Peyer's patch (tissue), 4 donors: ENCODE measurements at places on chromosomes 5 and 9. TPM values are rescaled to one million over a fixed set of nuclear protein-coding genes. Genes with fewer than 3 reads are reported as not detected.
A peak's percentile ranks its signal among the peaks of the same experiment; 100 is the strongest.

GRCh38 chr9:116589392-116590354 lies 97.4 kb upstream of the TRIM32 start:
- H3K4me3 ChIP-seq: no peak overlapping the region
- H3K4me1 ChIP-seq: no peaks in the 10 kb centered on the region
- H3K27me3 ChIP-seq: no peaks in the 10 kb centered on the region
- no peaks in the 10 kb centered on the region for H3K36me3 ChIP-seq

GRCh38 chr9:113543296-113543981 lies 79.9 kb downstream of the RGS3 start:
- no peaks in the 10 kb centered on the region for H3K4me1 ChIP-seq
- peak; percentile 36 for DNase-seq

The QRFP gene
- total RNA-seq: not detected

The SLC6A18 gene
- 0.53 TPM for total RNA-seq

DNA sequence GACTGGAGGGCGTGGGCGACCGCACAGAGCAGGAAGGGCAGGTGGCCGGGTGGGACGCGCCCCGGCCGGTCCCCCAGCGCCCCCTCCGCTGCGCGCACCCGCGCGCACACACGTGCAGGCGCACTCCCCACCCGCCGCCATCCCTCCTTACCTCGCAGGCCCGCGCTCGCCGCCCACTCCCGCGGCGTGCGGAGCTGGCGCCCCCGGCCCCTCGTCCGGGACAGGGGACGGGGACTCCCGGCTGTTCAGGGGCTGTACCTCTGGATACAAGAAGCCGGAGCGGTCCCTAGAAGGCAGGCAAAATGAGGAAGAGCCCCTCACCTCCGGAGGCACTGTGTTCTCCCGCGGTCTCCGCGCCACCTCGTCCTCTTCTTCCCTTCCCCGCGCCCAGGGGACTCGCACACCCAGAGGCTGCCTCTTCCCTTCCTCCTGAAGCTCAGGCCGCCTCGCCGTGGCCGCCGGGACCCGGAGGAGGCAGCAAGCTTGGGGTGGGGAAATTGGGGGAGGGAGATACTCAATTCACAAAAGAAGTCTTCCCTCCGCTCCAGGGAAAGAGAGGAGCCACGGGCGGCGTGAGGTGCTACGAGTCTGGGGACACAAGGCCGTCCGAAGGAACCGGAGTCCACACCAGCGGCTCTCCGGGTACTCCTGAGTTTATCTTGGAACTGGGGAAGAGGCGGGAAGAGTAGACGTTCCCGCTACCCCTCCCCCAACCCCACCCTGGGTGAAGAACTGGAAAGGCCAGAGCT lies 1.4 kb upstream of the GABRB2 start:
- peaks cover 22% of the 10 kb centered on the region for H3K27me3 ChIP-seq
- H3K36me3 ChIP-seq: no peaks in the 10 kb centered on the region
- no peak for DNase-seq
- H3K4me3 ChIP-seq: peak overlapping the region; percentile 18

The NTNG2 gene
- total RNA-seq: 1.3 TPM

- no peak overlapping the region for H3K4me3 ChIP-seq
- no peak overlapping the region for H3K27ac ChIP-seq
- no peaks in the 10 kb centered on the region for H3K27me3 ChIP-seq
- no peaks in the 10 kb centered on the region for H3K36me3 ChIP-seq
- H3K4me1 ChIP-seq: peaks cover 12% of the 10 kb centered on the region
Observed at GRCh38 chr5:132781029-132781428, 4.0 kb upstream of the SEPTIN8 start.

The DMRT2 gene
- total RNA-seq: not detected

GRCh38 chr5:125245216-125245615 lies 498.8 kb upstream of the ZNF608 start:
- no peak overlapping the region for H3K4me3 ChIP-seq
- no peak overlapping the region for H3K27ac ChIP-seq
- no peaks in the 10 kb centered on the region for H3K27me3 ChIP-seq
- no peaks in the 10 kb centered on the region for H3K36me3 ChIP-seq

GRCh38 chr9:118567861-118568260 lies 801.4 kb downstream of the BRINP1 start:
- no peaks in the 10 kb centered on the region for H3K36me3 ChIP-seq
- no peaks in the 10 kb centered on the region for H3K4me1 ChIP-seq
- no peak overlapping the region for H3K4me3 ChIP-seq
- DNase-seq: no peak

GRCh38 chr5:54251981-54252380 lies 58.4 kb downstream of the ARL15 start:
- H3K36me3 ChIP-seq: no peaks in the 10 kb centered on the region
- no peak overlapping the region for H3K4me3 ChIP-seq
- no peak overlapping the region for H3K27ac ChIP-seq

The CNTNAP3 gene
- total RNA-seq: 3.4 TPM

DNA sequence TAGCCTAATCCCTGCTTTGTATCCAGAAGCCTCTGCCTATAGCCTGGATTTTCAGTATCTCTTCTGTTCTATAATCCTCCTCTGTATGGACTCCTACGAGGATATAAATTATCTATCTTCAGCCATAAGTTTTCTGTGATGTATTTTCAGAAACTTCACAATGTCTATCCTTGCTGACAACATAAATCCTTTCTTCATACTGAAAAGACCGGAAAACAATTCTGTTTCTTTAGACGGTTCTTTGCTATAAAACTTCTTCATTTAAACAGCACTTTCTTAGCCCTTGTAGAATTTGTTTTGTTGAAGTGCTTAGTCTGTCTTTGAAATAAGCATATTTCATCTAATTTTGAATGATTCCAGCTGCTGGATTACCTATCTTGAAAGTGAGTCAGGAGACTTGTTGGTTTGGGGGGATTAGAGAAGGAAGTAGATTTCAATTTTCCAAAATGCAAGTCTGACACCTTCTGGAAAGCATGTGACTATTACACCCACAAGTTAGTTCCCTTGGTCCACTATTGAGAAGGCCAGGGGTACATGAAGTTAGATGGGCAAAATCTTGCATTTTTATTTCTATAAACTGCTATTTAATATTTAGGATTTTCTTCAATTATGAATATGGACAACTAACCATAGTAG lies 96.3 kb upstream of the RANBP3L start:
- H3K4me1 ChIP-seq: no peaks in the 10 kb centered on the region
- no peaks in the 10 kb centered on the region for H3K27me3 ChIP-seq
- DNase-seq: no peak
- no peak overlapping the region for H3K4me3 ChIP-seq
- H3K36me3 ChIP-seq: no peaks in the 10 kb centered on the region

DNA sequence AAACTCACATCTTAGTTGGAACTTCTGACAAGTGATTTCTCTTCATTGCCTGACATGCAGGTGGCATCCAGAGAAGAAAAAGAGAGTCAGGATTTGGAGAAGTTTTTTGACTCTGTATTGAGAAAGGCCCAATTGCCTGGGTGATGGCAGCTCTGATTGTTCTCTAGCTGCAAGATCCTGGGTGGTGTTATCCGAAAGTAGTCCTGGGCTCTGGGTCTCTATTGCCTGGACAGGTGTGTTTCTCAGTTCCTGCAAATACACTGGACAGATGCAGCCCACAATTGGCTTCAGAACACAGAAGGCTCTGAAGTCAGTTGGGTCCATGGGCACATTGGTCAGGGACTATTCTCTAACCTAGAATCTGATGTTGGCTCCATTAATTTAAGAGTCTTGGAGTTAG lies 67.4 kb downstream of the RGS3 start:
- H3K4me3 ChIP-seq: no peak overlapping the region
- DNase-seq: peak; percentile 34
- no peaks in the 10 kb centered on the region for H3K36me3 ChIP-seq
- no peak overlapping the region for H3K27ac ChIP-seq
- no peaks in the 10 kb centered on the region for H3K4me1 ChIP-seq
- H3K27me3 ChIP-seq: no peaks in the 10 kb centered on the region

The SLC34A3 gene
- 14.8 TPM for total RNA-seq

The SLC22A4 gene
- 56.6 TPM for total RNA-seq

DNA sequence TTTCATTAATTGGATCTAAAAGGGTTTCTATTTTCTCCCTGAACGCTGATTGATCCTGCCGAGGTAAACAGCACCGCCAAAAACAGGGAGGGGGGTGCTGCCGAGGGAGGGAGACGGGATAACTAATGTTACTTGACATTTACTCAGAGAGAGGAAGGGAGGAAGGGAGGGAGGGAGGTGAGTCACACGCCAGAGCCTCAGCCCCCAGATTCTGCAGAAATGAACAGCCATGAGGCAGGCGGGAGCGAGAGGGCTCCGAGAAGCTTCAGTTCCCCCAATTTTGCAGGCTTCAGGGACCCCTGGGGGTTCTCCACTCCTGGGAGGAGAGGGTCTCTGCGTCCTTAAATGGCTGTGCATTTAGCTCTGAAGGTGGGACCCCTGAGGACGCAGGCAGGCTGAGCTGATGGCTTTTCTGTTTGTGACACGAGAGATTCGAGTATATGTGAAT lies 59.1 kb upstream of the IER5L start:
- H3K27ac ChIP-seq: peak overlapping the region; percentile 27
- H3K27me3 ChIP-seq: no peaks in the 10 kb centered on the region
- no peak for DNase-seq
- H3K36me3 ChIP-seq: no peaks in the 10 kb centered on the region
- no peaks in the 10 kb centered on the region for H3K4me1 ChIP-seq

GRCh38 chr5:83219077-83219476 lies 141.7 kb downstream of the XRCC4 start:
- DNase-seq: no peak
- no peak overlapping the region for H3K4me3 ChIP-seq
- no peaks in the 10 kb centered on the region for H3K27me3 ChIP-seq
- no peak overlapping the region for H3K27ac ChIP-seq
- H3K36me3 ChIP-seq: no peaks in the 10 kb centered on the region

- no peak for DNase-seq
- no peaks in the 10 kb centered on the region for H3K4me1 ChIP-seq
- no peaks in the 10 kb centered on the region for H3K36me3 ChIP-seq
Observed at GRCh38 chr5:180647465-180647864, 1.9 kb downstream of the FLT4 start.

The SOHLH1 gene
- total RNA-seq: not detected

DNA sequence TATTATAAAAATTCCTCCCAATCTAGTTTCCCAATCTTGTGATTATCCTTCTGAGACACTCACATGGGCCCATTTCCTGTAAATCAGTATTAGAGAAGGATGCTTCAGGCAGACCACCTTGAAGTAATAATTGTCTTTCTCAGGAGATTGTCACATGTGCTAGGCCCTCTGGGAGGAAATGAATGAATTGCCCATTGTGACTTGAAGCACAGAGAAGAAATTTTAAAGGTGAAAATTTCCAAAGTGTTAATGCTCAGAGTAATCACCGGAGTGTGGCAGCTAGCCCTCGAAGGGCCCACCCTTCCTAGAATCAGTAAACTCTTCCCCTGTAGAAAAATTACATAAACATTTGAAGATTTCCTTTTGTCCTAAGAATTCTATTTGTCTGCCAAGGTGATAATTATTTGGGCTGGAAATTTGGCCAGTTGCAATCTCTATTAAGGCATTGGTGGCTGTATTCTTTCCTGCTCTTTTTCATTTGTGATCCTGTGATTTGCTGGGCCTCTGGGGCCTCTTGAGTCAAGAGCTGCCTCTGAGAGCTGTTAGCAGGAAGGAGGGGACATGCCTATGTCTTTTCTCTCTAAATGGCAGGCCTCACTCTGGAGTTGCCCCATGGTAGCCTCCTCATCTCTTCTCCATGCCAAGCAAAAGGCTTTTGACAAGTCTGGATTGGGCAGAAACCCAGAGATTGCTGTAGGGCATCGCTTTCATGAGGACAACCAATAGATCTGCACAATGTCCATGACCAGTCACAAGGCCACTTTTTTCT lies 371.5 kb upstream of the ACTBL2 start:
- no peaks in the 10 kb centered on the region for H3K36me3 ChIP-seq
- DNase-seq: no peak
- no peak overlapping the region for H3K27ac ChIP-seq
- H3K4me1 ChIP-seq: no peaks in the 10 kb centered on the region

DNA sequence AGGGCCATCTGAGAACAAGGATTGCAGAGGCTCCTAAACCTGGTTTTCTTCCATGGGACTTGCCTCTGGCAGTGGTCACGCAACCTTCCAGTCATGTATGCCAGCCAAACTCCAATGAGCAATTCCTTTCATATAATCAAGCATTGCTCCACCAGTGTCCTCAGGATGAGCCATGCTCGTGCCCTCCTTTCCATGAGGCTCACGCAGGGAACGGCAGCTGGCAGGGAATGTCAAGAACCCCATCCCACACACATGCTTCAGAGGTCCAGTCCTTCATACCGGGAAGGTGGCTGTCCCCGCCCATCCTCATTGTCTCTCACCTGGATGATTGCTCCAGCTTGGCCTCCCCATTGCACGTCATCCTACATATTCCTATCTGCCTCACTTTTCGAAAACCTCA lies 13.4 kb upstream of the ZBTB34 start:
- H3K4me3 ChIP-seq: no peak overlapping the region
- DNase-seq: no peak
- H3K4me1 ChIP-seq: no peaks in the 10 kb centered on the region
- H3K27me3 ChIP-seq: no peaks in the 10 kb centered on the region
- no peaks in the 10 kb centered on the region for H3K36me3 ChIP-seq
- H3K27ac ChIP-seq: no peak overlapping the region

The FOXD4L4 gene
- total RNA-seq: 0.88 TPM

DNA sequence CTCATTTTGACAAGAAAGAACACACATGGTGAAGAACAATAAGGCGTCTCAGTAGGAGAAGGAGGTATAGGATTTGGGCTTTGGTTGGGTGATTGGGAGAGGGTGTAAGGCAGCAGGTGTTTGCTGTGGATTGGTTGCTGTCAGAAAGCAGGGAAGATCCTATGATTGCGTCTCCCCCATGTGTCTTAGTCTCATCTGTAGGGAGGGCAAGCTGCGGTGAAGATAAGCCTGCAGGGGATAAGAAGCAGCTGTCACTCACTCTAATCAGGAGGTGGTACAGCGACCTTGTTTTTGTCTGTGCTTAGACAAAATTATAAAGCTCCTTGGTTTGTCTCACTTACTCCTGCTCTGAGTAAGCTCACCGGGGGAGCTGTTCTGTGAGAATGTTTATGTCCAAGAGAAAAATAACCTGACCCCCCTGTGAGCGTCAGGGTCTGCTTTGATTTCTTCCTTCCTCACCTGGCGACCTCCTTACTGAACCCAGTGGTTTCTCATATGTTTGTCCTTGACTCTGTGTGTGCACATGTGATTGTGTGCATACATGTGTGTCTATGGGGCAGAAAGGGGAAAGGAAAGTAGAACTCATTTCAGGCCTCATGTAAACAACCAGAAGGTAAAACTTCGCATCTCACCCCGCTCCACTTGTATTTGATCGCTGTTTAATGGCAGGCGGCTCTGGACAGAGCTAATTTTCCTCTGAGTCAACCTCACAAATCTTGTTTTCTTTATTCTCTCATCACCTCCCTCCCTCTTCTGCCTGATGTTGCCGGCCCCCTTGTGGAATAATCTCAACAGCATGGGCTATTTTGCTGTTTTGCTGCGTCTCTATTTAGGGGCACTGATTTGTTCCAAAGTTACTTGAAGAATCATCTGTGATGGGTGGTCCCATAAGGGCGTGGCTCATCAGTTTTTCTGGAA lies 105.6 kb downstream of the TENT4A start:
- no peaks in the 10 kb centered on the region for H3K27me3 ChIP-seq
- no peak for DNase-seq
- H3K4me3 ChIP-seq: no peak overlapping the region
- H3K27ac ChIP-seq: no peak overlapping the region

DNA sequence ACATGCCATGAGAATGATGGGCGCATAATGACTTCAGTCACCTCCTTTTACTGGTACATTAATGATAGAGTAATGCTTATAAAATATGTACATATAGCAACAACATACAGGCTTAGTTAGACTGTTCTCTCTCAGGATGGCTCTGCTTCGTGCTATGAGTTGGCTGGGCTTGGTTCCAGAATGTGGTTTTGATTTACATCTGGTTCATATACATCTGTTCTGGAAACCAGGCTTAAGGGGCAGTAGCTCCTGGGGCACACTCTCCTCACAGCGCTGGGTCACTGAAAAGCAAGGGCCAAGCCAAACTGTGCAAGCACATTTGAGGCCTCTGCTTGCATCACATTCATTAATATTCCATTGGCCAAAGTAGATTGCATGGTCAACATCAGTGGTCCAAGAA lies 44.9 kb downstream of the PCSK1 start:
- no peak for DNase-seq
- no peaks in the 10 kb centered on the region for H3K4me1 ChIP-seq
- H3K36me3 ChIP-seq: no peaks in the 10 kb centered on the region
- H3K27me3 ChIP-seq: no peaks in the 10 kb centered on the region
